ENCODE measurements at places on chromosomes 5 and 9.

GRCh38 chr9:99181621-99182020 is 40.1 kb downstream of the ALG2 start:
- no peak for DNase-seq

DNA sequence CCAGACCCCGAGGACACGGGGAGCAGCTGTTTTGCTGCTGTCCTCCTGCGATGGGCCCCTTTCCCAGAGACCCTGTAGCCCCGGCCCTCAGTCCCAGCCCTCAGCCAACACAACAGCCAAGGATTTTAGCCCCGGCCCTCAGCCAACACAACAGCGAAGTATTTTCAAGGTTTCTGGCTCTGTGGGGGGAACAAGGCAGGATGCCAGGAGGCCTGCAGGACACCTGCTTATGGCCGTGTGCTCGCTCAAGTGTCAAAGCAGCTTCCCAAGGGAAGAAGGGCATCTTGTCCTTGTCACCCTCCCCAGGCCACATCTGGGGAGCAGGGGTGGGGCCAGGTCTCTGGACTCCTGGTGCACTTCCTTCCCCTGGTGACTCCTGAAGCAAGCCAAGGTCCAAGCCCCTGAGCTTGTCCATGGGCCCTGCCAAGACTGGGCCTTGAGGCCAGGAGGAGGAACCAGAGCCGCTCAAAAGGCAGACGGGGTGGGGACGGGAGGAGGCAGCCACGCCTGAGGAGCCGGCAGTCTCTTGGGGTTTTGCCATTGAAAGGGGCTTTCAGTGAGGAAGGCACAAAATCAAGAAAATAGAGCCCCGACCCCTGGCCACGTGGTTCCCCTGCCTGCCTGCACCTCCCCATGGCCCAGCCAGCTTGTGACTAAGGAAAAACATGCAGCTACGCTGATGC is 10.8 kb downstream of the KCNT1 start:
- DNase-seq = no peak

- DNase-seq = no peak
Measured at GRCh38 chr5:10452768-10453331, 11.2 kb downstream of the ROPN1L start.

DNA sequence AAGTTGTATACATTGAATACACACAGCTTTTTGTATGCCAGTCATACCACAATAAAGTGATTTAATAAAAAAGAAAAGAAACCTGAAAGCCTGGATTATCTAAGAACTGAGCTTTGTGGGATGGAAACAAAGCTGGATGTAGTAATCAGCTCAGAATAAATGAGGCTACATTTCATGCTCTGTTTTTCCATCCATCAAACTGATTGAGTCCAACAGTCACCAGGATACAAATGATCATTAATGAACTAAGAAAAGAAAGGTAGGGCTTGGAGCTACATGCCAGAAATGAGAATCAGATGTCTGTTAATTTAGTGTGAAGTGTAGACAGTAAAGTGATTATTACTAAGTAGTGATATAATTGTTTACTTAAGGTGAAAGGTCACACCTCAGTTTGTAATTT is 109.8 kb upstream of the TARS1 start:
- DNase-seq = no peak

GRCh38 chr5:42035526-42035925 is 110.4 kb downstream of the FBXO4 start:
- no peak for DNase-seq

DNA sequence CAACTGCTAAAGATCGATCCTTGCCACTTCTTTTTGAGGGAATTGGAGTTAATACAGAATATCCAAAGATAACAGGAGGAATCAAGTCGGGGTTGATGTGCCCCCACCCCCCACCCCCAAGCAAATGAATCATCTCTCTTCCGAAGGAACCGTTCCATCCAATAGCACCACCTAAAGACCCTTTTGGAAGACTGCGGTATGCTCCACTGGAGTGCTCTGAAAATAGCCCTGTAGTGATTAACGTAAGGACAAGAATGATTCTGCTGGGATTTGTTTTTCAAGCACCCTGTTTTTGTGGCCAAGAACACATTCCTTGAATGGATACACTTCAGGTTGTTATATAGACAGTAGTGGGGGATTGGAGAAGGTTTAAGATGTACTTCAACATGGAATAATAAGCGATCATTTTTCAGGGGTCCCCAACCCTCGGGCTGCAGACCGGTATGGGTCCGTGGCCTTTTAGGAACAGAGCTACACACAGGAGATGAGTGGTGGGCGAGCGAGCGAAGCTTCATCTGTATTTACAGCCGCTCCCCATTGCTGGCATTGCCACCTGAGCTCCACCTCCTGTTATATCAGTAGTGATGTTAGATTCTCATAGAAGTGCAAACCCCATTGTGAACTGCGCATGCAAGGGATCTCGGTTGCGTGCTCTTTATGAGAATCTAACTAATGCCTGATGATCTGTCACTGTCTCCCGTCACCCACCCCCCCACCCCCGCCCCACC is 44.5 kb upstream of the TMEM252 start:
- no peak for DNase-seq

GRCh38 chr9:107710953-107711352 is 221.4 kb upstream of the KLF4 start:
- DNase-seq = no peak

GRCh38 chr5:128074171-128074570 is 9.4 kb upstream of the SLC12A2 start:
- no peak for DNase-seq

GRCh38 chr9:77819657-77820056 is 171.5 kb upstream of the GNA14 start:
- DNase-seq = no peak

- DNase-seq = no peak
Measured at GRCh38 chr5:122967085-122967484, 69.4 kb downstream of the PPIC start.

DNA sequence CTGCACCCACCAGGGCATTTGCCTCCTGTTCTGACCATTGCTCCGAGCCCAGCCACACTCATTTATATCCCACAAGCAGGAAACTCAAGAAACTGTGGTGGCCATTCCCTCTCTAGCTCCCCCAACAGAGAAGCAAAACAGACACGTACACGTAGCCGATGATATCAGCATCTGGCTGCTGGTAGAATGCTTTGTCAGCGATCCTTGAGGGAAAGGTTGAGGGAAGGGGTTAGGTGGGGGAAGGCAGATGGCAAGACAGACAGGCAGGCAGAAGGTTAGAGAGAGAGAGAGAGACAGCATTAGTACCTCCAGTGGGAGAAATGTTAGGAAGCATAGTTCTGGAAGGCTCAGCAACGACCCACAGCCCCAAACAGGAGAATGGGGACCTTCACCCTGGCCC is 7.8 kb downstream of the HIGD2A start:
- no peak for DNase-seq

DNA sequence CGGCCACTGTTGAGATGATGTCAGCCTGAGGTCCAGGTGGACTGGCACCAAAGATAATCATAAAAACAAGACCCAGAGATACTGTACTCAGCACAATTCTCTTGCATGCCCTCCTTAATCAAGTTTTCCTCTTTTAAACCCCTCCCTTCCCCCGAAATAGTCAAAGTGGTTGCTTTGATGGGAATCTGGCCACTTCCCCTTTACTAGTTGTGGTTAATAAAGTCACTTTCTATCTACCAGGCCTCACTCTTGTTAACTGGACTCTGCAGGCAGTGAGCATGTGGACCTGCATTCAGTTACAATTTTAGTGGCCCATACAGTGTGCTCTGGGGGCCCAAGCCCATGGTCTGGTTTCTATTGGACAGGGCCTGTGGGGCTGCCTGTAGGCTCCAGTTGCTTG is 17.5 kb downstream of the FBP2 start:
- no peak for DNase-seq

DNA sequence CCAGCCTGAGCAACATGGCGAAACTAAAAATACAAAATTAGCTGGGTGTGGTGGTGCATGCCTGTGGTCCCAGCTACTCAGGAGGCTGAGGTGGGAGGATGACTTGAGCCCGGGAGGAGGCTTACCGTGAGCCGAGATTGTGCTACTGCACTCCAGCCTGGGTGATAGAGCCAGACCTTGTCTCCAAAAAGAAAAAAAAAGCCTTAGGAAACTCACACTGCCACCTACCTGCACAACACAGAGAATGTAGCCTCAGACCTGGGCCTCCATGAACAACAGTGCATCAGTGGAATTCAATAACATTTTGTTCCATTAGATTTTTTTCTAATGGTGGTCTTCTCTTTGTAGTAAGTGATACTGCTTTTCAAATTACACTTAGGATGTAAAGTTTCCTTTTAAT is 63.8 kb upstream of the RARS1 start:
- no peak for DNase-seq

GRCh38 chr9:107455425-107456135 is 34.0 kb downstream of the KLF4 start:
- no peak for DNase-seq

DNA sequence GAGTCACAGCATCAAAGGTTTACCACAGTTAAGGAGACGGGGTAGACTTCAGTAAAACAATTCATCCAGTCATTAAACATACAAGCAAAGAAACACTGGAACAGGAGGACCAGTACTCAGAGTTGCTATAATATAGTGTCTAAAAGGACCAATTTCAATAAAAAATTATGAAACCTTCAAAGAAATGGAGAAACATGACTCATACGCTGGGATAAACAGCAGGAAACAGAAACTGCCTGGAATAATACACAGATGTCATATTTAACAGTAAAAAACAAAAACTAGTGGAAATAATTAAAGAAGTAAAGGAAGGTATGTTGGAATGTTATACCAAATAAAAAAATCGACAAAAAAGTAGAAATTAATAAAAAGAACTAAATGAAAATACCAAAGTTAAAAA is 1075.9 kb downstream of the NR2F1-AS1 start:
- DNase-seq = no peak

DNA sequence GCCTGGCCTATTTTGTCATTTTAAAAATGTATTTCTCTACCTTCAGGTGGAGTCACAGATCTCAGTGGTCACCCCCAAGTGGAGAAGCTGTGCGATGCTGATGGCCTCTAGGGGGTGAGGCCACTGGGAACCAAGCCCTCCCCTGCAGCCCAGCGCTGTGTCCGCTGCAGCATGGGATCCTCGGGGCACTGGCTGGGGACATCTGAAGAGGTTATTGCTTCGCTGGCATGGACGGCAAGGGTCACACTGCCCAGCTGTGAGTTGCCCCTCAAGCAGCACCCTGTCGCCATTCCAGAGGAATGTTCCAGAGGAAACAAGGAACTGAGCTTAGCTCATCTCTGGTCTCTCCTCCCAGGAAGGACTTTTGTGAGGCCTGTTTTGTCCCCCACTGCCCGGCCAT is 119.6 kb upstream of the S1PR3 start:
- no peak for DNase-seq

GRCh38 chr5:122120957-122121356 is 8.4 kb upstream of the ZNF474 start:
- DNase-seq = no peak

DNA sequence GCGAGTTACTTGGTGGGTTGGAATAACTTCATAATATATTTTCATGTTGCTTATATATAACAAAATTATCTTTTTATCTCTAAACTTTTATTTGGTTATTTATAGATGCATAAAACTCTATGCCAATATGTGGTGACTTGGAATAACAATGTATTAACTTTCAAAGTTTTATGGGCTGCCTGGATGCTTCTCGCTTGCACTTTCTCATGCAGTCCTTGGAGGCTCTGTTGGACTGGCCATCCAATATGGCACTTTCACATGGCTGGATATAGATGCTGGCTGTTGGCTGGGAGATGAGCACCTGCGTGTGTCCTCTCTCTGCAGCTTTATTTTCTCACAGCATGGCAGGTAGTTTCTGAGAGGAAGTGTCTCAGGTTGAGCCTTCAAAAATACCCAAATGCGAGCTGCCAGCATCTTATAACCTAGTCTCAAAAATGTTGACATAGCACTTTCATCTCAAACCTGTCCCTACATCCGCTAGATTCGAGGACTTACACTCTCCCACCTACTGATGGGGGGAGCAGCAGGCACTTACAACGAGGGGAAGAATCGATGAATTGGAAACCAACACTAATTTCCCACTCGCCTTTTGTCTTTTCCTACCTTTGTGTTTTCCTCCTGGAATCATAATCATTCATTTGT is 48.3 kb upstream of the SMARCA2 start:
- DNase-seq = no peak

- DNase-seq = no peak
Measured at GRCh38 chr9:17775656-17776055, 196.8 kb downstream of the SH3GL2 start.

- DNase-seq = no peak
Measured at GRCh38 chr9:78143281-78144007, 92.4 kb upstream of the CEP78 start.

DNA sequence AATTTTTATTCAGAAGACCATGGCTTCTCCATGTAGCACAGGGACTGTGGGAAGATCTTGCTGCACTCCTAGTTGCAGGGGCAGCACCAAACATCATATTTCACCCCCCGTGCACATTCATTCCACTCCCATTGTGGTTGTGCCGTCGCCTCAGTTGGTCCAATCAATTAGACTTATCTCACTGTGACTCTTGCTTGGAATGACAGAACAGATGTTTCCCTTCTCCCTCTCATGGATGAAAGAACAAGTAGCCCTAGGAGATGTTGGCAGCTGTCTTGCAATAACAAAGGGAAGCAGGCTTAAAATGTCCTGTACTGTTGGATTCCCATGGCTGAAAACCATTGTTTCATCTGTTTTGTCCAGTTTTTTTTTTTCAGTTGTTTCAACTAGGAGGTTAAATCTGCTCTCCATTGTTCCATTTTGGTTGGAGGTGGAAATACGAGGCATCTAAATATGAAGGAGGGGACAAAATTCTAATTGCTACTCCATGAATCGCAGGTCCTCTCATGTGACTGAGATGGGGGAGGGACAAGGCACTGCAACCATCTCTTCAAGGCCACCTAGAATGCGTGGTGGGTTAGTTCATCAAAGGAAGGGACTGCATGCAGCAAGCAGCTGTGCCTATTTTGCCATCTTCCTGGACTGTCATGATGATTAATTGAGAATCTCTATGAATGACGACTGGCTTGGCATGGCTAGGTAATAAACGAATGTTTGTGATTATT is 214.4 kb downstream of the NSG2 start:
- no peak for DNase-seq

GRCh38 chr5:44885903-44886302 is 77.2 kb downstream of the MRPS30 start:
- no peak for DNase-seq

GRCh38 chr5:121979691-121980090 is 17.9 kb downstream of the SRFBP1 start:
- no peak for DNase-seq

DNA sequence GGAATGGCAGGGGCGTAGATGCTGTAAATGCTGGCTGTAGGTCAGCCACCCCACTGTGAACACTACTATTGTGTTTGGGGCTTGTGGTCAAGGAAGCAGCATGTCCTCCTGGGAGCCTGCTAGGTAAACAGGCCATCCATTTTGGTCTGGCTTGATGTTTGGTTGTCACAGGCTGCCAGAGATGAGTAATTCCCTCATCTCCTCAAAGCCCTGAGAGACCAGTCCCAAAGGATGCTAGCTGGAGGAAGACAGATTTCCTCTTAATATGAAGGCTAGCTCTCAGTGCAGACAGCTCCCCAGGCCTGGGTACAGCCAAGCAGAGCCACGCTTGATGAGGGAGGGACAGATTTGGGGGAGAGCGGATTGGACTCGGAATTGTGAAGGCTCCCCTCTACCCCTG is 72.5 kb upstream of the MAP1B start:
- no peak for DNase-seq
